ENCODE measurements at places on chromosomes 16 and 17.

- DNase-seq = no peak
Observed at GRCh38 chr17:42879596-42879985, 21.0 kb upstream of the G6PC1 start.

DNA sequence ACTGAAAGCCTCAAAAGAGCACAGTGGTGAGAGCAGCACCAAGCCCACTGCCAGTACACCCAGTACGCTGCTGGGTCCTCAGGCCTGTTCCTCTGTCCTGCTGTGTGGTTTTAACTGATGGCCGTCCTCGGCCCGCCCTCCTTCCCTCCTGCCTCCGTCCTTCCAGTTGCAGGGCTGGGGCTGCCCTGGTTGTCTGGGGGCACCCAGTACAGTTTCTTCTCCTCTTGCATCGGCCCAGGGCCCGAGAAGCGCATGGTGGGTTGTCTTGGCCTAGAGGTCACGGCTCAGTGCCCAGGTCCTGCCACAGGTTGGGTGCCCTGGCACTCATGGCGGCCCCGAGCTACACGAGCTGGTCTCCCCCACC is 70.8 kb upstream of the KCTD5 start:
- no peak for DNase-seq

DNA sequence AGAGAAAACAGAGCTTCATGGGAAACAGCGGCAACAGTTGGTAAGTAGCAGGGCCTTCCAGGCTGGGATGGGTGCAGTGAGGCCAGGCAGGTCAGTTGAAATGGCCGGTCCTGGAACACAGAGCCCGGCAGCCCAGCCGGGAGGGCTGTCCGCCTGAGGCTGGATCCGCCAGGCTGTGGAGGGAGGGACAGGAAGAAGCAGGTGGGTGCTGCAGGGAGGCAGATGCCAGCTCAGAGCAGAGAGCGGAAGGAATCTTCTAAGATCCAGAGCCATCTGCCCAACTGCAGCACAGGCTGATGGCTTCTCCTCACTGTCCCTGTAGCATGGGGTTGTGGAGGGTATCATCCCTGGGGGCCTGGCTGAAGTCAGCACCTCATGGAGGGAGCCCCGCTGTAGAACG is 599 bp downstream of the RNF112 start:
- DNase-seq = no peak

GRCh38 chr17:73838815-73839214 is 194.6 kb upstream of the SDK2 start:
- no peak for DNase-seq

DNA sequence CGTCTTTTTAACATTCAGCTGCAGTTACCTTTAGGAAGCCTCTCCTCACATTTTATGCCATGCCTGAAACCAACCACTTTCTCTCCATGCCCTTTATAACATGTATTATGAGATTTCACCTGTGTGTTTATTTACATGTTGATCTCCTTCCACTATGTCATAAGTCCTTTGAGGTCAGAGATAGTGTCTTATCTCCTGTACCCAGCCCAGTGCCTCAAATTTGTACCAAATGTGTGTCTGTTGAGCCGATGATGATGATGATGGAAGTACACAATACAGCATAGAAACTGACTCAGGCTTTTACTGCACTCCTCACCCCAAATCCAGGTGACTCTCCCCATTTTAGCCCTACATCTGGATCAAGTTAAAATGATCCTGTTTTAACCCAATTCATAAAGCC is 179.5 kb upstream of the CACNG5 start:
- no peak for DNase-seq

DNA sequence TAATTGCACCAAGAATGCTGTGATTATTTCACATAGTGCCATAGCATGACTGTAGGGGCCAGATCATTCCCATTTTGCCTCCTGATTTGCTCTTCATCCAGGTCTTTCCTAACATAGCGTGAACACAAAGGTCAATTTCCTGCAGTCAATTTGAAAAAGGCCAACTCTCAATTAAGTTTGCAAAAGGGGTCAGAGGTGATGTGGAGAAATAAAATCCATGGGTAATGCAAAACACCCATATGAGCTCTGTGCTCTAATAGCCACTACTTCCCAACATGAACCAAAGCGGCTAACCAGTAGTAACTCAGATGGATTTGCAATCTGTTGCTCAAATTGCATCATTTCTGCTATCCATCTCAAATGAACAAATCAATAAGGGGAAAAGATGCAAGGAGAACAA is 275.5 kb upstream of the SOX9 start:
- DNase-seq = no peak
